Activated CD8-positive, alpha-beta T cell treated with anti-CD3 and anti-CD28 coated beads, Interleukin-2, amount 10 ng/mL, durations not matched to agents 7 days and 5 days (primary cell): ENCODE measurements at places on chromosomes 3 and 15. TPM values are rescaled to one million over a fixed set of nuclear protein-coding genes. Genes with fewer than 3 reads are reported as not detected.
A peak's percentile ranks its signal among the peaks of the same experiment; 100 is the strongest.

GRCh38 chr3:129441215-129441614 lies 1.2 kb downstream of the IFT122 start:
- H3K27me3 ChIP-seq: no peaks in the 10 kb centered on the region
- peaks cover 53% of the 10 kb centered on the region for H3K4me1 ChIP-seq
- peak overlapping the region; percentile 91 for H3K27ac ChIP-seq
- H3K4me3 ChIP-seq: peak overlapping the region; percentile 98
- H3K36me3 ChIP-seq: peaks cover 31% of the 10 kb centered on the region

- no peak overlapping the region for H3K4me3 ChIP-seq
- no peak for DNase-seq
- no peaks in the 10 kb centered on the region for H3K4me1 ChIP-seq
- no peaks in the 10 kb centered on the region for H3K27me3 ChIP-seq
These were observed 460.4 kb upstream of the SGO1 start for GRCh38 chr3:20646425-20646824.

DNA sequence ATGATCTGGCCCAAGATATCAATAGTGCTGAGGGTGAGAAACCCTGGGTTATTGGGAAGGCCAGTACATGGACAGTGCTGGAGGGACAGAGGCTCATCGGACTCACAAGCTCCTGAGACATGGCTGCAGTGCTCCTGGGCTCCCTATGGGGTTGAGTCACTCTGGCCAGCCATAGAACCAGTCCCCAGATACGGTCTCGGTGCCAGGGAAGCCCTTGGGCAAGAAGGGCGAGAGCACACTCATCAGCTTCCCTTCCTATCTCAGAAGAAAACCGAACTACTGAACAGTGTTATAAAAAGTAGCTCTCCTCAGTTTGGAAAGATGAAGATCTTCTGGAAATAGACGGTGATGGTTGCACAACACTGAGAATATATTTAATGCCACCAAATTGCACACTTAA lies 34.4 kb downstream of the POC1A start:
- H3K4me3 ChIP-seq: no peak overlapping the region
- peaks cover 32% of the 10 kb centered on the region for H3K4me1 ChIP-seq
- no peaks in the 10 kb centered on the region for H3K27me3 ChIP-seq
- H3K36me3 ChIP-seq: peaks cover 44% of the 10 kb centered on the region

GRCh38 chr3:81579744-81580143 lies 181.7 kb downstream of the GBE1 start:
- peaks cover 2% of the 10 kb centered on the region for H3K36me3 ChIP-seq
- no peak overlapping the region for H3K27ac ChIP-seq
- no peaks in the 10 kb centered on the region for H3K27me3 ChIP-seq
- DNase-seq: no peak
- no peak overlapping the region for H3K4me3 ChIP-seq

WDR53 gene
- total RNA-seq: 21.0 TPM

SEMA5B gene
- not detected for total RNA-seq

DNA sequence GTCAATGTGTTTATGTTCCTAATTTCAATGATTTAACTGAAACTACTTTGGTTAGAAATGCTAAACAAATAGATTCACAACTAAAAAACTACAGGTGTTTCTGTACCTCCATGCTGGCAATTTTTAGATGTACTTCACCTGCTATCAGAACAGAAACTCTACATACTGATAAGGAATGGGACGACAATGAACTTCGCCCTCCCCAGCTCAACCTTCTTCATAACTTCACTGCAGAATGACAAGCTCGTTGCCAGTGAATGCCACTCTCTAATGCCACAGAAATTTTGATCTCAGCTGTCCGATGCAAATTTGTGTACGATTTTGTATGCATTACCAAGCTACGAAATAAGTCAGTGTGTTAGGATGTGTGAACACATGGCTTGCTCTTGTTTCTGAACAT lies 133.4 kb downstream of the FOXP1 start:
- H3K4me3 ChIP-seq: no peak overlapping the region
- peaks cover 95% of the 10 kb centered on the region for H3K4me1 ChIP-seq
- H3K27me3 ChIP-seq: no peaks in the 10 kb centered on the region
- no peak for DNase-seq
- H3K36me3 ChIP-seq: peaks cover 19% of the 10 kb centered on the region

TMIE gene
- 0.34 TPM for total RNA-seq

- no peak overlapping the region for H3K27ac ChIP-seq
- H3K27me3 ChIP-seq: no peaks in the 10 kb centered on the region
- no peak for DNase-seq
- H3K4me3 ChIP-seq: no peak overlapping the region
- peaks cover 94% of the 10 kb centered on the region for H3K36me3 ChIP-seq
- H3K4me1 ChIP-seq: peaks cover 14% of the 10 kb centered on the region
These were observed 9.1 kb upstream of the GRAMD2A start for GRCh38 chr15:72206677-72207000.
